ENCODE measurements at places on chromosomes 5 and 9.

- no peak for DNase-seq
Measured at GRCh38 chr9:36258996-36259533, 817 bp upstream of the GNE start.

GRCh38 chr5:142095651-142096330 is 12.8 kb upstream of the NDFIP1 start:
- no peak for DNase-seq

GRCh38 chr5:126460459-126460858 is 37.2 kb downstream of the GRAMD2B start:
- no peak for DNase-seq

DNA sequence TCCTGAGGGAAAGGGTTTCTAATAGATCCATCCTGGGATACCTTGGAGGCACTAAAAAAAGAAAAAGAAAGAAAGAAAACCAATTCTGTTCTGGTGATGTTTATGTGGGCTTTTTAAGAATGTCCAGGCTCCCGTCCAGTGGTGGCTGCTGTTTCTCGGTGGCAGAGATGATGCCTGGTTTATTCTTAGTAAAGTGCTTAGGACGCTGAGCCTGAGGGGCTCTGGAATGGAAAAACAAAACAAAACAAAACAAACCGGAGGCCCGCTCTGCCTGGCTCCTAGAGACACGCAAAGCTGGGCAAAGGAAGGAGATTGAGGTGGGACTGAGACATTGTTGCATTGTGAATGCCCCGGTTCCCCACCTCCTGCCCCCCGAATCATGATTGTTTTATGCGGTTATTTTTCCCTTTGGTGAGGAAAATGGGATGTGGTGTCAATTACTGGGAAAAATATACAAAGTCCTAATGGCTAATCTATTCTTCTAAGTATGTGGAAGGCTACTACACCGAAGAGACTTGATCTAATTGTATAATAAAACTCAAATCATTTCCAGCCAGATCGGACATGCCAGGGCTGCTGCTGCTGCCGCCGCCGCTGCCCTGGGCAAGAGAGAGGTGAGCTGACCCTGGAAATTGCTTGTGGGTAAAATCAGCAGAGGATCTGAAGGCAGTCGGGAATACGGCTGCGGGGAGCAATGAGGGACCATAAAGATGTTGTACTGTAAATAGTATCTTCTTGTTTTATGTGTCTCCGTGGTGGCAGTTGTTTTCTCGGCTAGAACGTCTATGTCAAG is 644.9 kb downstream of the CCDC171 start:
- DNase-seq, result no peak

- no peak for DNase-seq
Measured at GRCh38 chr5:159362220-159362619, 31.9 kb upstream of the IL12B start.
